ENCODE measurements at places on chromosomes 5 and 9. TPM values are rescaled to one million over a fixed set of nuclear protein-coding genes. Genes with fewer than 3 reads are reported as not detected.

Gene ANKRD55
- 0.09 TPM for total RNA-seq

Gene SUSD3
- total RNA-seq = 0.09 TPM

Gene SLIT3
- total RNA-seq = 0.36 TPM

Gene NEURL1B
- total RNA-seq = 0.36 TPM

Gene LMX1B
- not detected for total RNA-seq

Gene CSF1R
- not detected for total RNA-seq

Gene MELK
- total RNA-seq = 13.8 TPM

Gene KIF20A
- 24.5 TPM for total RNA-seq

Gene SPATA31D4
- not detected for total RNA-seq

Gene ARL14EPL
- total RNA-seq = not detected

Gene ADRA1B
- 0.94 TPM for total RNA-seq

Gene DMAC1
- 10.6 TPM for total RNA-seq

Gene CDH9
- not detected for total RNA-seq

Gene HACD4
- 0.56 TPM for total RNA-seq

Gene CDH10
- total RNA-seq = 0.19 TPM

Gene BARHL1
- not detected for total RNA-seq

Gene CNTLN
- 7.9 TPM for total RNA-seq

Gene EXOSC2
- total RNA-seq = 30.8 TPM

Gene FRRS1L
- total RNA-seq = 0.28 TPM

Gene SLC6A7
- total RNA-seq = not detected

Gene PRSS3
- 16.2 TPM for total RNA-seq

Gene PLPPR1
- 3.8 TPM for total RNA-seq

Gene BAAT
- total RNA-seq = under 0.01 TPM

Gene TPD52L3
- total RNA-seq = not detected

Gene GADD45G
- 0.47 TPM for total RNA-seq

Gene GRIN1
- 0.09 TPM for total RNA-seq

Gene RRAGA
- total RNA-seq = 44.1 TPM

Gene BHMT
- not detected for total RNA-seq

Gene PCSK5
- total RNA-seq = 10.7 TPM

Gene DDX4
- total RNA-seq = not detected

Gene TTC1
- total RNA-seq = 39.9 TPM

Gene PCDHA8
- total RNA-seq = 0.09 TPM

Gene SH3GL2
- not detected for total RNA-seq

Gene NUTM2G
- not detected for total RNA-seq

Gene CTSV
- total RNA-seq = 0.54 TPM

Data from endothelial cell of coronary artery (primary cell).